Mononuclear cell (primary cell): ENCODE measurements at places on chromosomes 6 and 20. TPM values are rescaled to one million over a fixed set of nuclear protein-coding genes. Genes with fewer than 3 reads are reported as not detected.

Gene BMP5
- total RNA-seq, result not detected

Gene CDH4
- under 0.01 TPM for total RNA-seq

Gene CRISP1
- not detected for total RNA-seq

Gene KCNG1
- total RNA-seq, result 2.3 TPM

Gene FUT9
- under 0.01 TPM for total RNA-seq

Gene PPP1R10
- total RNA-seq, result 166 TPM

Gene BNIP5
- not detected for total RNA-seq

Gene MAP7
- 0.31 TPM for total RNA-seq

Gene MEP1A
- not detected for total RNA-seq

Gene MYLK2
- not detected for total RNA-seq

Gene C4B
- total RNA-seq, result 1.0 TPM

Gene GABRR1
- 0.10 TPM for total RNA-seq

Gene TENT5A
- 25.9 TPM for total RNA-seq

Gene GSTA1
- total RNA-seq, result not detected

Gene RIPOR2
- 128 TPM for total RNA-seq

Gene C20orf141
- not detected for total RNA-seq

Gene LGSN
- not detected for total RNA-seq

Gene COL11A2
- total RNA-seq, result 0.63 TPM

Gene UBD
- not detected for total RNA-seq

Gene PSORS1C1
- not detected for total RNA-seq

Gene TBCC
- 111 TPM for total RNA-seq

Gene KCNK5
- total RNA-seq, result 0.31 TPM
